ENCODE measurements at places on chromosomes 7 and 10. TPM values are rescaled to one million over a fixed set of nuclear protein-coding genes. Genes with fewer than 3 reads are reported as not detected.

The ASB10 gene
- 6.9 TPM for polyA plus RNA-seq

The CDHR3 gene
- 6.1 TPM for polyA plus RNA-seq

The MYH16 gene
- polyA plus RNA-seq = not detected

The AGAP9 gene
- 1.9 TPM for polyA plus RNA-seq

The FAM25G gene
- polyA plus RNA-seq = not detected

The GRID2IP gene
- not detected for polyA plus RNA-seq

The AGAP6 gene
- 8.2 TPM for polyA plus RNA-seq

The MYOF gene
- 13.2 TPM for polyA plus RNA-seq

The EMX2 gene
- 0.19 TPM for polyA plus RNA-seq

The ACBD7 gene
- polyA plus RNA-seq = 0.08 TPM

The EBLN1 gene
- polyA plus RNA-seq = not detected

The PTN gene
- polyA plus RNA-seq = 3.6 TPM

The CPED1 gene
- 9.7 TPM for polyA plus RNA-seq

The CLCN1 gene
- 0.03 TPM for polyA plus RNA-seq

The CYP26C1 gene
- not detected for polyA plus RNA-seq

The LEP gene
- 0.12 TPM for polyA plus RNA-seq

The SFMBT2 gene
- 2.6 TPM for polyA plus RNA-seq

The CCDC146 gene
- polyA plus RNA-seq = 2.1 TPM

The ZP3 gene
- polyA plus RNA-seq = 1.3 TPM

The GPR26 gene
- not detected for polyA plus RNA-seq

The WDR86 gene
- polyA plus RNA-seq = not detected

The PDE6C gene
- not detected for polyA plus RNA-seq

The MTERF1 gene
- polyA plus RNA-seq = 6.9 TPM

The MSMB gene
- polyA plus RNA-seq = not detected

The SEMA3E gene
- not detected for polyA plus RNA-seq

The C10orf62 gene
- polyA plus RNA-seq = 1.3 TPM

The ZKSCAN5 gene
- 2.1 TPM for polyA plus RNA-seq

The METTL27 gene
- polyA plus RNA-seq = 0.12 TPM

The JCAD gene
- polyA plus RNA-seq = 10.4 TPM

The MSS51 gene
- 0.90 TPM for polyA plus RNA-seq

The CALCR gene
- not detected for polyA plus RNA-seq

The CCDC172 gene
- not detected for polyA plus RNA-seq

The CREB3L2 gene
- polyA plus RNA-seq = 13.2 TPM

The CC2D2B gene
- 0.15 TPM for polyA plus RNA-seq

The FGL2 gene
- polyA plus RNA-seq = 2.5 TPM

The VPS37D gene
- polyA plus RNA-seq = 1.1 TPM

Measured in heart left ventricle (tissue), 16 donors.